GM12864 (cell line): ENCODE measurements at places on chromosomes 3 and 15.

DNA sequence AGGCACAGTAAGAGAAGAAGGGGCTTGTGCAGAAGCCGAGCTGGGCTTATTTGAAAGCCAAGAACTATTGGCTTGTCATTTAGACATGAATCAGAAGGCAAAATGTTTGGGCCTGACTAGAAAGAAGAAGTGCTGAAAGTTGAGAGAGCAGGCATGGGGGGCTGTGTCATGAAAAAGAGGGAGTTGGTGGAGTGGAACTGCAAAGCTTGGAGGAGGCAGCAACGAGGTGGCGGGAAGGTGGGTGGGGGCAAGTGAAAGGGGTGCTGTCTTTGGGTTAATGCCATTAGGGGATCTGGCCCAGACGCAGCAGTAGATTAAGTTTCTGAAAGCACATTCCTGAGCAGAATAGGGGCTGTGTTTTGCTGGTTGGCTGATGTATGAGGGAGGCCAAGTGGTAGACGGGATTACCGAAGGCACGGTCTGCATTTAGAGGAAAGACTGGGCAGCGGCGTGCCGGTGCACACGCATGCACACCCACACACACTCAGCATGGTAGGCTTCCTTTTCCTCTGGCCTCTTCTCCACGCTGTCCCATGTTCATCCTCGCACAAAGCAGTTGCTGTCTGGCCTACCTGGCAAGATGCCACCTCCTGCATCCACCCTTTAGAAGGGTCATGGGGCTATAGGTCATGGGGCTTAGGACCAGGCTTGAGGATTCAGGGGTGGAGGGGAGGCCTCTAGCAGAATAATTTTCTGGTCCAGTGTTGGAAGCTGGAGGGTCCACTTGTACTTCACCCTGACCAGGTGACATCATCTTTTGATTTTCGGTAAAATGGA, 43.0 kb downstream of the BOC start:
- DNase-seq, result no peak

- DNase-seq, result no peak
These were observed 24.1 kb upstream of the SENP5 start for GRCh38 chr3:196843435-196844110.

DNA sequence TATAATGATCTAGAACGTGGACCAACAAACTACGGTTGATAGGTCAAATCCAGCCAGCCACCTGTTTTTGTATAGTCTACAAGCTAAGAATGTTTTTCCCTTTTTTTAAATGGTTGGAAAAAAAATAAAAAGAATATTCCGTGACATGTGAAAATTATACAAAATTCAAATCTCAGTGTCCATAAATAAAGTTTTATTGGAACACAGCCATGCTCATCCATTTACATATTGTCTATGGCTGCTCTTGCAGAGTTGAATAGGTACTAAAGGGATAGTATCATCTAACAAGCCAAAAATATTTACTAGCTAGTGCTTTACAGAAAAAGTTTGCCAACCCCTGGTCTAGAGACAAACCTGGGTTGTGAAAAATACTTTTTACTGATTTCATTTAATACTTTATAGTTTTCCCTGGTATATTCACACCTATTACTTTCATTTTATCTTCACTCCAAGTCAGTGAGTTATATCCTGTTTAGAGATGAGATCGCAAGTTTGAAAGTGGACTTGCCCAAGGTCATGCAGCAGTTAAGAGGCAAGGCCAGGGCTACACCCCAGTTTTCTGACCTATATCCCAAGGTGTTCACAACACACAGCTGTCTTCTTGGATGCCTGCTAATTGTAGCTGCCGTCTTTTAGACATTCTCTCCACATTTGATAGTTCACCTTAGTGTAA, 58.4 kb downstream of the IGF2BP2 start:
- no peak for DNase-seq

GRCh38 chr3:23602971-23603370, 202.8 kb upstream of the UBE2E1 start:
- no peak for DNase-seq

DNA sequence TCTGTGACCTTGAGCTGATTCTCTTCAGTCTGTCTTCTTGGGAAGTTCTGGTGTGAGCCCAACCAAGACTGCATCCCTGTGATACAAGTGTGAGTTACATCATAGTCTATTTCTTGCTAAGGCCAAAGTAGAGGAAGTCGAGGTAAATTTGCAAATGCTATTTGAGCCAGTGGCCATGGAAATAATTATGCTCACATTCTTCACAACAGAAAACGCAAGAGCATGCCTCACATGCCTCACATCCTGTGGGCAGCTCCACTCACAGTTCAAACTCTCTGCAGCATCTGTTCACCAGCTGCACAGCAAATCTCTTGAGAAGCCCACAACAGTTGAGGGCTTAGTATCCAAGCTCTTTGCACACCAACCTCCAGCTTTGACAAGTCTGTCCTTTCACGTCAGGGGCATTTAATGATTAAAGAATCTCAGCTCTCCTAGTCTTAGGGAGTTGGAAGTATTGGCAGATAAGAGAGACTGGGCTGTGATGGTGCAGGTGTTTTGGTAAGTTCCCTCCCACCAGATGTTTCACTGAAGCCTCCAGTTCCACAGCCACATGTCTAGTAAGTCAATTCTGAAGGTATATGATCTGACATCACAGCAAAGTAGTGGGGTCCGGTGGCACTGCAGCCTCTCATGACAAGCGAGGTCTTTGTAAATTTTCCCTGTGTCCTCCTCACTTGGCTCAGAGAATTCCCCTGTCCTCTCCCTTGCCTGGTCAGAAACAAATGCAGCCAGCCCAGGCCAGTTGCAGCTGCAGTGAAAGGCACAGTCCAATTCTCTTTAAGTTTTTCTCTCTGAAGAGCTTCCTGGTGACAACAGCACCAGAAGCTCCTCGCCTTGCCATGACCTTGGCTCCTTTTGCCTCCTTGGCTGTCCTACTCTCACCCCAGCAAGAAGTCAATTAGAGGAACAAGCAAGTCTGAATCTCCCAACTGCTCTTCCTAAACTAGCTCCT, 166.1 kb downstream of the SSR3 start:
- no peak for DNase-seq

GRCh38 chr3:141294848-141295247, 63.2 kb downstream of the PXYLP1 start:
- DNase-seq, result no peak

DNA sequence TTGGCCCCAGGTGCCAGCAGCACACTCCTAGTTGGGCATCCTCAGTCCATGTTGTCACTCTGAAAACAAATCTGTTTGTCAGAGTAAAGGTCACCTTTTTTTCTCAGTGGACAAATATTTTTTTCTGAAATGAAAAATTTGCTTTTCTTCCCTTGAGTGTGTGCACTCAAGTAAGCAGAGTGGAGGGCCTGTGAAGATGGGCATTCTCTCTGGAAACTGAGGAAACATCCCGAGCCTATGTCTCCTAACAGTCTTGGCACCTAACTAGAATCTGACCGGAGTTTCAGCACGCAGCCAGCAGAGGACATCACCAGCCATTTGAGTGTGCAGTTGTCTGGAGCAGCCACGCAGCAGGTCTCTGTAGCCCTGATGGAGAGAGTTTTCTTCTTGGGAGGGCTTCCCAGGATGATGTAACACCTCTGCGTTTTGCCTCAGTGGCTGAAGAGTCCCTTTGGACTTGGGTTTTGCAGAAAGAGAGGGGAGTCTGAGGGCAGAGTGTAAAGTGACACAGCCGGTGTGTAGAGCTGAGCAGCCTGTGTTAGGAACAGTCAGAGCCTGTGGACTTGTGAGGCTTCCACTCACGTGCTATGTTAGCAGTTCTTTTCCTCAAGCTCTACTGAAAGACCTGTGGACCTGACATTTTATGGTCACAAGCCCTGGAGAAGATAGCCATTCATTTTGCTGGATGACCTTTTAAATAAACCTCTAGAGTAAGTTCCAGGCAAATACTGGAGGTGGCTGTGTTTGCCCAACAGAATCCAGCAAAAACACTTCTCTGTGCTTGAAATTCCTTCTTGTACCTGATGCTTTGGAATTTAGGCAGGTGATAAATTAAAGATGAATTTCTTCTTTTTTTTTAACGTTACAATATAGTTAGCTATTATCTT, 51.6 kb downstream of the ABHD2 start:
- no peak for DNase-seq

GRCh38 chr3:124315215-124316033, 323.5 kb upstream of the ROPN1 start:
- DNase-seq, result peak; percentile 3

- DNase-seq, result no peak
These were observed 561 bp downstream of the SIDT1 start for GRCh38 chr3:113532698-113533533.

DNA sequence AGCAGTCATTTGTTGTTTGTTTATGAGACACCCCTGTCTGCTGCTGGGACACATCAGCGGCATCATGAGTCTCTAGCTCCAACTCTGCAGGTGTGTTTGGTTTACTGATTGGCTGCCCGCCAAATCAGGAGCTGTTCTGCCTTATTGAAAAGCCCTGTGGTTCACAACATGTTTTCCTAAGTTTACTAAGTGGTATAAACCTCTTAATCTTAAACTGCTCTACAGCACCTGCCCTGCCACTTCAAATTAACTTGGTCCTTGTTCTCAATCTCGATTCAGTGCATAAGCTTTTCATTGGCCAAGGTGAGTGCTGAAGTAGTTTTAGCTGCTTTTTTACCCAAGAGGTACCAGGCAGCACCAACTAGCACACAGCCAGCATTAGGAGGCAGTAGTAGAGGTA, 77.8 kb upstream of the WDR72 start:
- no peak for DNase-seq

GRCh38 chr3:24937228-24937627, 442.6 kb upstream of the THRB start:
- DNase-seq, result no peak

DNA sequence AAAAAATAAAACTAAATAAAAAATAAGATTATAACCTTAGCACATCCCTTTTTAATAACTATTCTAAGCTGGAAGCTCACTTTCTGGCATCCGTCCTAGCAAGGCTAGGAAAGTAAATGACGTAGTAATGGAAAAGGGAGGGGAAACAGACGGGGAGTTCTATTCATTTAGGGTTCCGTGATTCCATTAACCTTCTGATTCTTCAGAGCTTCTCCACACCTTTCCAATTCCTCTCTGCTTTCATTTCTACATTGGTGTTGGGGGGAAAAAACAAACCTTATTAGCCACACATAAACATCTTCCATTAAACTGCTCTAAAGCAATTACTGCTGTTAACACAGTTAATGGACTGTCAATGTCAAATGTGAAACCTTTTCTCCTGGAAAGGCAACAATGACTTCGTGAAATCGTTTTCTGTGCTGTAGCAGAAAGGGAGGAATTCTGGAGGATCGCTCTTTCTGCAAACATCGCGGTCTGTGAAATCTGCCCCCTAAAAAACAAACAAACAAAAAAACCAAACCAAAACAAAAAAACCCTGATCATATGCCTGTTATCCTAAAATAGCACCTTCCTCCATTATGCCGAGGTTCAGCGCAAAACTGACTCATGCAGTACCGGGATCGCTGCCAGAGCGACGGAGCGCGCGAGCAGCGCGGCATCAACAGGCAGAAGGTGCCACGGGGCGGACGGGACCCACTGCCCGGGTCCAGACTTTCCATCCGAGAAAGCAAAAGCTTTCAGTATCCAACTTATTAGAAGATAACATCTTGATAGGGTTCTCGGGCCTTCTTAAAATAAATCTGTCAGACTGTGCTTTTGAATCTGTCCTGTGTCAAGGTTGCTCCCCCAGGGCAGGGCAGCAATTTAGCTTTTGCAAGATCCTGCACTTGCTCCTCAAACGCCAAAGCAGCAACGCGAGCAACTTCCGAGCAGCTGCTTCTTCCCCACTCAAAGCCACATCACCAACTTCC, 156.2 kb downstream of the FGF12 start:
- no peak for DNase-seq

GRCh38 chr15:64185146-64185911, 22.5 kb upstream of the PPIB start:
- no peak for DNase-seq

- DNase-seq, result no peak
These were observed 4.5 kb downstream of the FETUB start for GRCh38 chr3:186644683-186645082.

DNA sequence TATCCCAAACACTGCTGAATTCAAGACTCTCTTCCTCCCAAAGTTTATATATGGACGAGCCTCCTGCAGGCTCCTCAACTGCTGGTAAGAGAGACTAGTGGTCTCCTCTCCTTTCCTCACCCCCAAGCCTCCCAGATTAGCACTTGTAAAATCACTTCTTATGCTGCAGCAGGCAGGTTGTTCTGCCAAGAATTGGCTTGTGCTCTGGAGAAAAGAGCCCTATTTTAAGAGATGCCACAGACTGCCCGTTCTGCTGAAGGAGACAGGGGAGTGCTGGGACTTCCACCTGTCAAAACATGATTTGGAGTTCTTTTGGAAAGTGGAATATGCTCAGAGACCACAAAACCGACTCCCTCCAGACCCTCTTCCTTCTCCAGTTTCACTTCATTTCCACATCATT, 230.9 kb upstream of the EIF1B start:
- DNase-seq, result no peak

DNA sequence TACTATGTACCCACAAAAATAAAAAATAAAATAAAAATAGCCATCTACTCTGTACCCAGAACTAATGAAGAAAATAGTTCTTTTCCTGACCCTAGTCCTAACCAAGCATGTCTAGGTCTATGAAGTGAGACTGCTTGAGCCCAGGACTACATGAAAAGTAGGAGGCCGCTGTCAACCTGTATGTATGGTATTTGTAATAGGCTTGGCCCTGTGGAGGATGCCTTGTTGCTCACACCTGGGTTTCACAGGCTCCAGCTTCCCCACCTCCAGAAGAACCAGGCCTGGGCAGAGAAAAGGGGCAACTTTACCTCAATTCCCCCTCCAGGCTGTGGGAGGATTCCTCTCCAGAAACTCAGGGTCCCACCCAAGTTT, 6.8 kb upstream of the PKM start:
- no peak for DNase-seq

DNA sequence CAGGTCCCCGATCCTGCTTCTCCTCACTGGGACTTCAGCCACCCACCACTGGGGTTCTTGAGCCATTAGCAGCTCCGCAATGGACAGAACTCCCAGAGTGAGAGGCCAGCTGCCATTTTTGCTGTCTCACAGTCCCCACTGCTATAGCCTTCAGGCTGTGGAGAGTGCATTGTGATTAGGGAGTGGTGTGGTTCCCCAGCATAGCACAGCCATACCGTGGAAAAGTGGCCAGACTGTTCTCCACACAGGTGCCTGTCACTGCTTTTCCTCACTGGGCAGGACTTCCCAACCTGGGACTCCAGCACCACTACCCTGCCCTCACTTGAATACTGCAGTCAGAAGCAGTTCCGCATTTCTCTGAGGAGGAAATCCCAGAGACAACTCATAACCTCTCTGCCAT, 270.3 kb upstream of the DCBLD2 start:
- no peak for DNase-seq

DNA sequence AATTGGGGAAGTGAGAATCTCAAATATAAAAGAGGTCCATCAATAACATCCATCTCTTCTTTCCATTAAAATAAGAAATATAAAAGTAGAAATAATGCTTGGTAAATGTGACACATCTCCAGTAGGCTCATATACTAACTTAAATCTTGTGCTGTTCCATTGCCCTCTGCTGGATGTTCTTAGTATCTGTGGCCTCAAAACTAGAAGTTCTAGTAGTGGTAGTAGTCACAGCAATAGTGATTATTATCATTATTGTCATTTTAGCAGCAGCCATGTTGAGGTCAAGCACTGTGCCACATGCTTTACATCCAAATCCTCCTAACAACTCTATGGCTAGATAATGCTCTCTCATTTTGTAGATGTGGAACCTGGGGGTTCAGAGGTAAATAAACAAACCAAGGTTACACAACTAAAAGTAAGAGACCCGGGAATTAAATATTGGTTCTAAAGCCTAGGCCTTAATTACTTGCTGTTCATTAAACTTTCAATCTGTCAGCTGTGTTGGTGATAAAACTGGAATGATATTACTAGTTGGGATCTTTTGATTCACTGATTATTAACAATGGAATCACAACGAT, 20.2 kb upstream of the BTLA start:
- DNase-seq, result peak; percentile 79
